Activated CD4-positive, alpha-beta T cell treated with anti-CD3 and anti-CD28 coated beads for 36 hours (primary cell): ENCODE measurements at places on chromosomes 3 and 15.

- no peak for DNase-seq
These were observed 86.7 kb upstream of the LIMD1 start for GRCh38 chr3:45507820-45508317.

GRCh38 chr3:64905906-64906410 lies 218.2 kb upstream of the ADAMTS9 start:
- no peak for DNase-seq

GRCh38 chr3:14921811-14922705 lies 25.3 kb upstream of the NR2C2 start:
- DNase-seq = no peak

- DNase-seq = no peak
These were observed 393.5 kb downstream of the RSL24D1 start for GRCh38 chr15:54803134-54803808.

DNA sequence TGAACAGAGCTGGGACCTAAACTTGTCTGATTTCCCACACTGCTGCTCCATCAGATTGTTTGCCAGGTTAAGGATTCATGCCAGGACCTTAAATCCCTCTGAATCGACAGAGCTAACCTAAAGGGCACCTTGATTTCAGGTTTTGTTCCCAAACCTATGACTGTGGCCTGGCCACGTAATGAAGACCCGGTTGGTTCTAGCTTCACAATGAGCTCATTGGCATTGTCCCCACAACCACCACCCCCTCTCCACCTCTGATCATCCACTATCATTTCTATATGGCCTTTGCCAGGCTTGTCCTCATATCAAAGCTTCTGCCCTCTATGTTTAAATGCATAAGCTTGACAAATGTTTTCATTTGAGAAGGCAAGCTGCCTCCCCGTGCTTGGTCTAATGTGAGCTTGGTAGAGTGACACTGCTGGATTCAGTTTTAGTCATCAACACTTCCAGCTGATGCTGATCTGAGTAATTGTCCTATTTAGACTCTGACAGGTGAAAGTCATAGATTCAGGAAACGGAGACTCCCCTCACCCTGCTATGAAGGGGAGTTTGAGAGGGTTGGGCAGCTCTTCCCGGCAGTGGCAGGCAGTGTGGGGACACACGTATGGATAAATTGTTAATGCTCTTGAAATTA lies 407.1 kb upstream of the CFAP20DC start:
- DNase-seq = peak; percentile 70

DNA sequence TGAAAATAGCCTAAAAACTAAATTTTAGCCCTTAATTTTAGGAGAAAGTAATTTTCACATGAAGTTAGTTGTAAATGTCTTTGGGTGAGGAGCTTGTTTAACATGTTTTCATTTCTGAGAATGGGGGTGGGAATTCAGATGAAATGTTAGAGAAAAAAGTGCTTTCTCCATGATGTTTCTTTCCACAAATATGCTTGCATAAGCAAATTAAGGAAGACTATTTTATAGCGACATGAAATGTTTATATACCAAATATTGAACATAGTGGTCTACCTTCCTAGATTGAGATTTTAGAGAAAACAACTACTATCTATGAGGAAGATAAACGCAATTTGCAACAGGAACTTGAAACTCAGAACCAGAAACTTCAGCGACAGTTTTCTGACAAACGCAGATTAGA lies 13.0 kb upstream of the RPLP1 start:
- no peak for DNase-seq

GRCh38 chr3:102174832-102175374 lies 259.9 kb upstream of the ZPLD1 start:
- no peak for DNase-seq

GRCh38 chr3:179563271-179563783 lies 601 bp downstream of the ACTL6A start:
- peak; percentile 87 for DNase-seq

- no peak for DNase-seq
These were observed 202.0 kb downstream of the UBE2E2 start for GRCh38 chr3:23405081-23405480.

GRCh38 chr3:11162401-11163345 lies 8.4 kb downstream of the HRH1 start:
- no peak for DNase-seq

- no peak for DNase-seq
These were observed 13.4 kb downstream of the TRA2B start for GRCh38 chr3:185924375-185924774.

DNA sequence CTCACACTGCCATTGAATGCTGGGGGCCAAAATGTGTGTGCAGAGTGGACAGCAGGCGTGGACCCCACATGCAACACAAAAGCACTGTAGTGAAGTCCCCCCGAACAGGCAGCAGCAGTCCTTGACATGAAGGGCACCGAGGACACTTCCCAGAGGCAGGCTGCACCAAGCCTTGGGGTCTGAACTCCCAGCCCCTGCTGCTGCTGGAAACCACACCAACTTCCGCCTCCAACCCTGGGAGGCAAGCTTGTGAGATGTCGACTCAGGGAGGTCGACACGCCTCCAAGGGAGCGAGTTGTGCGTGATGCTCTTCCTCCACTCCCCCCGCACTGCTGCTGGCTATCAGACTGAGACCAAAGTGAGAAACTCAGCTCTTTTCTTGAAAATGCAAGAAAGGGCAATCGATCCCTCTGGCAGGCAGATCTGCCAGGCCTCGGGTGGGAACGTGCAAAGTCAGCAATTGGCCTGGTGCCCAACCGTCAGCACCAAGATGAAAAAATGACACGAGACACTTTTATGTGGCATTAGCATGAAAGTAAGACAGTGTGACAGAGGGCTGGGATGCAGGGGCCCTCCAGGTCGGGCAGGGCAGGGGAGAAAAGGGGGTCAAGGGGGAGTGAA lies 43.6 kb downstream of the WHAMM start:
- peak; percentile 26 for DNase-seq
